ENCODE measurements at places on chromosomes 2 and 18. TPM values are rescaled to one million over a fixed set of nuclear protein-coding genes. Genes with fewer than 3 reads are reported as not detected.

- DNase-seq = no peak
Observed at GRCh38 chr2:232888099-232888836, 18.2 kb downstream of the SNORC start.

Gene RNF103
- 72.3 TPM for total RNA-seq

GRCh38 chr18:49139766-49140165, 189.0 kb upstream of the SMAD7 start:
- no peak for DNase-seq

Gene RAB12
- total RNA-seq = 15.8 TPM

DNA sequence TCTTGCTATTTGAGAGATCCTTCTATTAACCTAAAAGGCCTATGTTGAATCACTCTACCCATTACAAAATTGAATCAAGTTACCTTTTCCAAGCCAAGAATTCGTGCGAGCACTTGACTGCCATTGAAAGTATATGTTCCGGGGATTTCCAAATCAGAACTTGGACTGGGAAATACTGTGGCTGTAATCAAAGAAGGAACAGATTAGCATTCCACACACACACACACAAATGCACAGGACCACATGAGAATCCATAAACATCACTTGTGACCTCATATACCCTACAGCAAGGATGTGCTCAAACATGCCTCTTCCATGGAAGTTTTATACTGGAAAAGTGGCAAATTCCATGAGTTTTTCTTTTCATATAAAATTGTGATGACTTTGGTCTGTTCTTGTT, 86.0 kb downstream of the ABCA12 start:
- DNase-seq = no peak

Gene CCL20
- total RNA-seq = 29.9 TPM

Gene EIF2B4
- total RNA-seq = 36.6 TPM

Gene C2orf78
- not detected for total RNA-seq

GRCh38 chr2:72926811-72927465, 9.6 kb downstream of the EMX1 start:
- no peak for DNase-seq

Gene NCKAP5
- 5.8 TPM for total RNA-seq

- no peak for DNase-seq
Observed at GRCh38 chr2:197399887-197400540, 34.8 kb downstream of the SF3B1 start.

Gene FRZB
- total RNA-seq = 15.2 TPM

GRCh38 chr2:221439761-221440479, 132.2 kb downstream of the EPHA4 start:
- no peak for DNase-seq

- DNase-seq = no peak
Observed at GRCh38 chr2:113895301-113895700, 5.4 kb downstream of the ACTR3 start.

Gene ALPG
- 1.8 TPM for total RNA-seq

DNA sequence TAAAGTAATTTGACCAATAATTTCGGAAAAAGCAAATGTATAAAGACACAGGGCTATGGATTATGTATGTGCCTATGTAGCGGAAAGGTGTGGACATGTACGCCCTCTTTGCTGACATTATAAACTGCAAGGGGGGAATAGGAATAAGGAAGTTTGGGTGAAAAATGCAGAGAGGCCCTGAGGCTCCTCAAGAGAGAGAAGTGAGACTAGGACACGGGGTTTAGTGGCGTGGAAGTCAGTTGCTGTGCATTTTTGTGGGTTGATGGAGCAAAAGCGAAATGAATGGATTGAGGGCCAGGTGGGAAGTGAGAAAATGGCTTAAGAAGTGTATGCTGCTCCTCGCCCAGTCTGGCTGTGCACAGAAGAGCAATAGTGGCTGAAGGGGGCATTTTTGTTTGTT, 96.2 kb upstream of the B3GNT7 start:
- DNase-seq = no peak

DNA sequence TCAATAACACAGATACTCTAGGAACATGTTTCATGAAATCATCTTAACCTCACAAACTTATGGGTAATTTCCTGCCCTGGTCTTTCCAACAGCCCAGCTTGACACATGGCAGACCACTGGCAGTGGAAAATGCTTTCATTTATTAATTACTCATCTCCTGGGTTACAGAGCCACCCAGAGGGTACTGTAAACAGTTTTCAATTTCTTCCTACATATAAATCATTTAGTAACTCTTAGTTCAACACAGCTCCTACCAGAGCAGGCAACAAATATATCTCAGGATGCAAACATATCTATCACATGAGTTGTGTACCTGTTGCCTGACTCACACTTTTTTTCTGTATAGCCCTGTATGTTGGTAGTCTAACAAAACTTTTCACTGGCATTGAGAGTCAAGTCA, 99.2 kb upstream of the VRK2 start:
- no peak for DNase-seq

Gene SOCS6
- 42.0 TPM for total RNA-seq

DNA sequence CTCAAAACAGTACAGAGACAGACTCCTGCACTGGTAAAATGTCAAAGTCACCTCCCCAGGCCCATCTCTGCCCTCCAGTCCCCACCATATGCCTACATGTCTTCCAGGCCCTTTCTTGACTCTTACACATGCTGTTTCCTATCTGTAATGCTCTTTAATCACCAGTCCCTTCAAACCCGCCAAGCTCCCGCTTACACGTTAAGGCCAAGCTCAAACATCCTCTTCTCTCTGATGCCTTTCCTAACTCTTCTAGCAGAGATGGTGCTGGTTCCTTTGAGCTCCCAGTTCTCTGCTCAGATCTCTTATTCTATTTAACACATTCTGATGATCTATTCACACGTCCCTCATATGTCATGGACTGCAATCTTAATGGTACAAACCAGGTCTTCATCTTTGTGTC, 5.0 kb downstream of the EVA1A start:
- no peak for DNase-seq

Gene LRRC30
- total RNA-seq = not detected

Gene FZD7
- total RNA-seq = 1.4 TPM

GRCh38 chr18:63975628-63976027, 5.7 kb downstream of the SERPINB8 start:
- DNase-seq = no peak

Gene MBD1
- total RNA-seq = 66.4 TPM

Gene GTF2A1L
- total RNA-seq = not detected

Gene APCDD1
- total RNA-seq = 8.3 TPM

Gene GALNT13
- total RNA-seq = 0.31 TPM

DNA sequence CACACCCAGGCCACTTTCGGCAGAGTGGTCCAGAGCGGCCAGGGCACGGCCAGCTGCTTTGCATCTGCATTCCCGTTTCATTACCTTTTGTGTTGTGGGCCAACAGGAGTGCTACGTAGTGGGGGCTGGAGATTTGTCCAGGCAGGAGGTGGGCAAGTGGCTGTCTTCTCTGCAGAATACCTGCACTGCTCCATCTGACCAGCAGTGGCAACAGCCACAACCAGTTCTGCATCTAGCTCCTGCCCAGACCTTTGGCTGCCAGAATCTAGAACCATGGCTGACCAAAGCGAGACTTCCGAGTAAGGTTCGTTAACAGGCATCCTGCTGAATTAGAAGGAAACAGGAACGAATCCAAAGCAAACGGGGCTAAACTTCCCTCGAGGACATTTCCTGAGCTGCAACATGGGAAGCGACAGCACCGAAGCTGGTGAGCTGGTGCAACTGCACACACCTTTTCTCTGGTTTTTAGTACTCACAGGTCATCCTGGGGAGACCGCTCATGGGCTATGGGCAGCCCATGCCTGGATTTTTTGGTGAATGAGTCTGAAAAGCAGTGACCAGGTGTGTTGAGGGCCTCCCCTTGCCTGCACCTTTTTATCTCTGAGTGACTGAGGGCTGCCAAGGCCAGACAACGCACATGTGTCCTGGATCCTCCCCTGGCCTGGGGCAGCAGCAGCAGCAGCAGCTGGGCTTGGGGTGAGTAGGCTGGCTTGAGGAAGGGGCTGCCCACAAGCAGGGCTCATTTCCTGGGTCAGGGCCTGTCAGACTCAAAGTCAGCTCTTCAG, 10.5 kb downstream of the GDF7 start:
- DNase-seq = no peak

- no peak for DNase-seq
Observed at GRCh38 chr2:213934560-213934959, 476.3 kb upstream of the VWC2L start.

- no peak for DNase-seq
Observed at GRCh38 chr2:143241403-143242088, 112.3 kb downstream of the ARHGAP15 start.

DNA sequence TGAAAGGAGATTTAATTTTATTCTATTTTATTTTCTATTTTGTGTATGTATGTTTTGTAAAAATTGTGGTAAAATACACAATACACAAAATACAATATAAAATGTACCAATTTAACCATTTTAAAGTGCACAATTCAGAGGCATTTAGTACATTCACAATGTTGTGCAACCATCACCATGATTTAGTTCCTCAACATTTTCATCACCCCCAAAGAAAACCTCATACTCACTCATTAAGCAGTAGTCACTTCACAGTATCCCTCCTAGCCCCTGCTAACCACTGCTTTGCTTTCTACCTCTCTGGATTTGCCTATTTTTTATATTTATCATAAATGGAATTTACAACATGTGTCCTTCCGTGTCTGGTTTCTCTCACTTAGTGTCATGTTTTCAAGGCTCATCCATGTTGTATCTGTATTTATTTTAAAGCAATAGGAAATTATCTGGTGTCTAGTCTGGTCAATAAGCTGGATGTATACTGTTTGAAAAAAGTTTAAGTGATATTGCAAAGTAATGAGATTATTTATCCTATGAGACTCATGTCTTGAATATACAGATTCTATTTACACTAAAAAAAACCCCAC, 77.9 kb upstream of the GLS start:
- no peak for DNase-seq

Measured in left colon (tissue), 2 donors.